Mesothelial cell of epicardium (in vitro differentiated cells): ENCODE measurements at places on chromosomes 6 and 20. TPM values are rescaled to one million over a fixed set of nuclear protein-coding genes. Genes with fewer than 3 reads are reported as not detected.

DNA sequence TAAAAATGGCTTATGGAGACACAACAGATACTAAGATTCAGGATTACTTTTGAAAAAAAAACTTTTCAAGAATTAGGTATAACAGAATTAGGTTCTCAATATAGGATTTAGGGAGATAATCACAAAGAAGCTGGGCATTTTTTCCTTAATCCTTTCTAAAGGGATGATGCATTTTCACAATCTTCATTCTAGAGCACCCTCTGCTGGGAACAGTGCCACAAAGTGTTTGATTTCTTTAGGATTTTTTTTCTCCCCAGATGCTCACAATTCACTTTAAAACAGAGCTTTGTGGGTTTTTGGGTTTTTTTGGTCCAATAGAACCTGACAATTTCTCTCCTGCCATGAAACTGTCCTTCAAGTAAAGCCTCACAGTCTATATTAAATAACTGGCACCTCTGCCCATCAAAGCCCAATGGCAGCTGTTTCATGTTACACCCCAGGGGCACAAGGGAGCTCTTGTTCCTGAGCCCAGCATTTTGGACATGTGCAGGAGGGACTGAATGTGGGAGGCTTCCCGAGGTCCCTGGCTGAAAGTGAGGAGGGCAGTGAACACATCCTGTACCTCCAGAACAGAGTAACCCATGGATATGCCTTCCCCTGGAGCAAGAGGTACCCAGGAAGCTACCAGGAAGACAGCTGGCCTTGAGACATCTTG lies 39.7 kb downstream of the PREP start:
- no peak for DNase-seq

The MCCD1 gene
- not detected in 3 replicates for total RNA-seq

GRCh38 chr6:40492187-40492586 lies 95.0 kb downstream of the LRFN2 start:
- no peak for DNase-seq

- DNase-seq = no peak
Measured at GRCh38 chr6:41344876-41345275, 9.5 kb downstream of the NCR2 start.

- DNase-seq = no peak
Measured at GRCh38 chr20:14334306-14334930, 3.0 kb downstream of the FLRT3 start.

GRCh38 chr20:21100578-21101452 lies 5.3 kb downstream of the LINC00237 start:
- no peak for DNase-seq

The MYLK4 gene
- total RNA-seq = 0.86 to 0.97 TPM (median 0.89 TPM) in 3 replicates

The TNFRSF21 gene
- 23.8 to 25.0 TPM (median 24.2 TPM) in 3 replicates for total RNA-seq

The NRSN2 gene
- 41.0 to 46.2 TPM (median 41.2 TPM) in 3 replicates for total RNA-seq
